ENCODE measurements at places on chromosomes 5 and 9. TPM values are rescaled to one million over a fixed set of nuclear protein-coding genes. Genes with fewer than 3 reads are reported as not detected.

ABO gene
- total RNA-seq: 0.50 TPM

PCDHGA2 gene
- total RNA-seq: not detected

PCDHAC1 gene
- total RNA-seq: not detected

PKD2L2 gene
- total RNA-seq: not detected

CD14 gene
- 0.77 TPM for total RNA-seq

ZNF454 gene
- total RNA-seq: not detected

ABLIM3 gene
- not detected for total RNA-seq

CDH18 gene
- total RNA-seq: not detected

TMEM161B gene
- 24.0 TPM for total RNA-seq

PCDHA10 gene
- total RNA-seq: not detected

GLDC gene
- total RNA-seq: 0.41 TPM

FOXD4L5 gene
- total RNA-seq: 0.07 TPM

AJM1 gene
- total RNA-seq: 5.9 TPM

CTSV gene
- total RNA-seq: 0.67 TPM

C9orf50 gene
- total RNA-seq: not detected

COL15A1 gene
- 0.10 TPM for total RNA-seq

RNF183 gene
- not detected for total RNA-seq

ZNF883 gene
- 0.60 TPM for total RNA-seq

KIAA0825 gene
- total RNA-seq: 1.5 TPM

ENTPD8 gene
- total RNA-seq: not detected

PCDHGA5 gene
- total RNA-seq: not detected

FGF1 gene
- not detected for total RNA-seq

All from activated naive CD4-positive, alpha-beta T cell treated with anti-CD3 and anti-CD28 coated beads, Interleukin-2, amount 10 ng/mL, durations not matched to agents 5 hours and 36 hours (primary cell).